ENCODE measurements at places on chromosomes 13 and 19.

GRCh38 chr13:77728265-77729125 lies 31.0 kb downstream of the SLAIN1 start:
- peaks cover 39% of the 10 kb centered on the region for H3K4me1 ChIP-seq
- DNase-seq, result no peak
- no peaks in the 10 kb centered on the region for H3K27me3 ChIP-seq

GRCh38 chr19:14406645-14407401 lies 12.3 kb downstream of the DDX39A start:
- H3K27ac ChIP-seq, result peak overlapping the region; percentile 87
- peaks cover 5% of the 10 kb centered on the region for H3K4me1 ChIP-seq
- peaks cover 25% of the 10 kb centered on the region for H3K36me3 ChIP-seq
- no peak for DNase-seq

- H3K27me3 ChIP-seq, result no peaks in the 10 kb centered on the region
- no peak overlapping the region for H3K27ac ChIP-seq
- DNase-seq, result no peak
- no peaks in the 10 kb centered on the region for H3K4me1 ChIP-seq
- H3K36me3 ChIP-seq, result no peaks in the 10 kb centered on the region
Measured at GRCh38 chr13:112928972-112929782, 39.8 kb upstream of the MCF2L start.

DNA sequence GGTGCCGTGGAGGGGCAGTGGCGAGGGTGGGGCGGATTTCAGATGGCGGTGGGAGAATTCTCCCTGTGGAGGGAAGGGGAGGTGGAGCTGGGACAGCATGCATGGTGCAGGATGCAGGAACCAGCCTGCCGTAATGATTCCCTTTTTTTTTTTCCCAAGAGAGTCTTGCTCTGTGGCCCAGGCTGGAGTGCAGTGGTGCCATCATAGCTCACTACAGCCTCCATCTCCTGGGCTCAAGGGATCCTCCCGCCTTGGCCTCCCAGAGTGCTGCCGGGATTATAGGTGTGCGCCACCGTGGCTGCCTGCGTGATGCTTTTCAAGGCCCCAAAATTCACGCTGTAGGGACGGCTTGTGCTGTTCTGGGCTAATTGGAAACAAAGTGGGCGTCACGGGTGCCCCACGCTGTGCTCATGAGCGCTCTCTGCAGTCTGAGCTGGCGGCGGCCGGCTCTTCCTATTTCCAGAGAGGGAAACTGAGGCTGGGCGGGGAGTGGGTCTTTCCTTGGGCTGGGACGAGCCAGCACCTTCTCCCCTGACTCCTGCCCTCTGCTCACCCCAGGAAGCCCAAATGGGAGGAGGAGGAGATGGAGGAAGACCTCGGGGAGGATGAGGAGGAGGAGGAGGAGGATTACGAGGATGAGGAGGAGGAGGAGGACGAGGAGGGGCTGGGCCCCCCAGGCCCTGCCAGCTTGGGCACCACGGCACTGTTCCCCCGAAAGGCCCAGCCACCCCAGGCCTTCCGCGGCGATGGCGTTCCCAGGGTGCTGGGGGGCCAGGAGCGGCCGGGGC lies 6.2 kb downstream of the ARID3A start:
- peaks cover 20% of the 10 kb centered on the region for H3K4me1 ChIP-seq
- H3K36me3 ChIP-seq, result no peaks in the 10 kb centered on the region
- no peak overlapping the region for H3K4me3 ChIP-seq
- no peaks in the 10 kb centered on the region for H3K27me3 ChIP-seq
- H3K27ac ChIP-seq, result no peak overlapping the region

- H3K27ac ChIP-seq, result no peak overlapping the region
- no peaks in the 10 kb centered on the region for H3K36me3 ChIP-seq
- no peak overlapping the region for H3K4me3 ChIP-seq
- no peak for DNase-seq
- H3K4me1 ChIP-seq, result no peaks in the 10 kb centered on the region
- no peaks in the 10 kb centered on the region for H3K27me3 ChIP-seq
Measured at GRCh38 chr19:32104850-32105235, 240.6 kb upstream of the ZNF507 start.

GRCh38 chr19:3556423-3556977 lies 886 bp downstream of the MFSD12 start:
- H3K4me1 ChIP-seq, result no peaks in the 10 kb centered on the region
- no peak overlapping the region for H3K27ac ChIP-seq
- H3K4me3 ChIP-seq, result peak overlapping the region; percentile 85
- no peaks in the 10 kb centered on the region for H3K36me3 ChIP-seq
